Inflammatory macrophage treated with lipopolysaccharide for 4 hours (primary cell): ENCODE measurements at places on chromosomes 3 and 15.

GRCh38 chr3:119035014-119035346 is 334 bp upstream of the IGSF11 start:
- DNase-seq, result no peak

DNA sequence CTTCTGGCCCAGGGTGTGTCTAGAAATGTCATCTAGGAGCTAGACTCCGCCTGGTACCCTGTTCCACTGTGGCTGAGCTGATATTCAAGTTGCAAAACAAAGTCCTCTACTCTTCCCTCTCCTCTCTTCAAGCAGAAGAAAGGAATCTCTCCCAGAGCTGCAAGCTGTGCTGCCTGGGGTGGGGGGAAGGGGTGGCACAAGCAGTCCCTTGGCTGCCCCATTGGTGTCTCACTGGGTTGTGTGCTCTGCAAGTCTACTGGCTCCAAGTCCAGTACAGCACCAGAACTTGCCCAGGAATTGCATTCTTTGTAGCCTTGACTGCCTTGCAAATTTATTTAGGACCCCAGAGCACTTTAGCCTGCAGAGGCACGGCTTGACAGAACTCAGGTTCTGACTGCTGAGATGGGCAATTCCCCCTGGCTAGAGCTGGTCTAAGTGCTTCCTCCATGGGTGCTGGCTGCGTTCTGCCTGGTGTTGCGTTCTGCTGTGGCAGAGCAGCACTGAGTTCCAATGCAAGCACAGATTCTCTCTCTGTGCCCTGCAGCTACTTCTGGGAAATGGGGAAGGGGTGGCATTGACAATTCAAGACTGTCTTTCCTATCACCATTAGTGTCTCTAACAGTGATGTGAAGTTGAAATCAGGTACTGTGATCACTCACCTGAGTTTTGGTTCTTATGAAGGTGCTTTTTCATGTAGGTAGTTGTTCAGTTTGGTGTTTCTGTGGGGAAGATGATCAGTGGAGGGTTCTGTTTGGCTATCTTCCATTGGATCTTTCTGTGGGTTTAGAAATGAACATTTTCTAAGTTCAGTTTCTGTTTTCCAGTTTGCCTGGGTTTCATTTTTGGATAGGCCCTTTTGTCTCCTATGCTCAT is 39.5 kb downstream of the OXSR1 start:
- no peak for DNase-seq

- DNase-seq, result no peak
Measured at GRCh38 chr3:141379250-141379966, 11.1 kb downstream of the ZBTB38 start.

DNA sequence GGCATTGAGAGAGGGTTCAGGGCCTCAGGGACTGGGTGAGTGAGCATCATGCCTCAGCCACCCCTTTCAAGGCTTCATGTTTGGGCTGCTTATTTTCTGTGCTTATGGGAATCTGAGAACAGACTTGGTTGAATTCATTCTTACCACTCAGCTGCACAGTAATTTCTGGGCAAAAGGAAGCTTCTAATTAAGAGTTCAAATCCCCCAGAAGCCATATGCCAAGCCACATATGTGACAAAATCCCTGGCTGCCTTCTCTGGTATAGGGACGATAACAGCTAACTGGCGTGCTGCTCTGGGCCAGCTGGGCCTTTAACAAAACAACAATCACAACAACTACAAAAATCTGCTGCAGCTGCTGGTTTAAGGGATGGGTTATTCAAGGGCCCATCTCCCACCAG is 181.0 kb upstream of the ANKRD28 start:
- DNase-seq, result no peak

DNA sequence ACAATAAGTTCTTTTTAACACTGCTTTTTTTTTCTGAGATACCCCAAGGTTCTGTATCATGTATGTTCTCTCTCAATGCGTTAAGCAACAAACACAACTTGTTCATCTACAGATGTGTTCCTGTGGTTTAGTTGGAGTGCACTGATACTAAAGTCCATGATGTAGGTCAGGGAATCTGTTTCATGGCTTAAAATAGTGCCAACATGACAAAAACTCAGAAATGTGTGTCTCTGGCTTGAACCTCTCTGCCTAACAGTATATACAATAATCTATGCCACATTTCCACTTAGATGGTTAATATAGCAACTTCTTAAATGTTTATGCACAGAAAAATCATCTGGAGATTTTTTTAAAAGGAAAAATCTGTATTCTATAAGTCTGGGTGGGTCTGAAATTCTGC is 51.1 kb downstream of the TM4SF18 start:
- DNase-seq, result no peak

- DNase-seq, result no peak
Measured at GRCh38 chr15:79898369-79898768, 1.6 kb upstream of the MTHFS start.

DNA sequence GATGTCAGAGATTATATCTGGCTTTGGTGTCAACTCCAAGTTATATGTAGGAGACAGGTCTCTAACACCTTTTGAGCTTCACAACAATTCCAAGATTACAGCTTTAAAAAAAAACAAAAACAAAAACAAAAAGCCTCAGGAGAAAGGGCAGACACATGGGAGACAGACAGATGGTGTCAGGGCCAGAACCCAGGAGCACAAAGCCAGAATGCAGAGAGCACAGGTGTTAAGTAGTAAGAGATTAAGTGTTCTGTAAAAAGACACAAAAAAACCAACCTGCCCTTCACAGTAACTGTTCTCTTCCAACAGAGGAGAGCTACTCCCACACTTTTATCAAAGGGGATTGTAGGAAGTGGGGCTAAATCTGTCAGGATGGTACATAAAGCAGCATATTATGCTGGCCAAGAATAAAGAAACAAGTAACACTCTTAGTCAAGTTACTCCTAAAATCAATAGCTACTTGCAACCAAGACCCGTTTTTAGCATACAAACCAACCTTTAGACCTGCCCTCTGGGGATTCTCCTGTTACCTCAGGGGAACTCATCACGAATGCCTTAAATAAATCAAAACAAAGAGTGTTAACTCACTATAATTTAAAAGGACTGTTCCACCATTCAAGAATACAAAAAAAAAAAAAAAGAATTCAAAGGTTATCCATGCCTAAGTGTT is 5.9 kb downstream of the CPEB1 start:
- DNase-seq, result no peak

DNA sequence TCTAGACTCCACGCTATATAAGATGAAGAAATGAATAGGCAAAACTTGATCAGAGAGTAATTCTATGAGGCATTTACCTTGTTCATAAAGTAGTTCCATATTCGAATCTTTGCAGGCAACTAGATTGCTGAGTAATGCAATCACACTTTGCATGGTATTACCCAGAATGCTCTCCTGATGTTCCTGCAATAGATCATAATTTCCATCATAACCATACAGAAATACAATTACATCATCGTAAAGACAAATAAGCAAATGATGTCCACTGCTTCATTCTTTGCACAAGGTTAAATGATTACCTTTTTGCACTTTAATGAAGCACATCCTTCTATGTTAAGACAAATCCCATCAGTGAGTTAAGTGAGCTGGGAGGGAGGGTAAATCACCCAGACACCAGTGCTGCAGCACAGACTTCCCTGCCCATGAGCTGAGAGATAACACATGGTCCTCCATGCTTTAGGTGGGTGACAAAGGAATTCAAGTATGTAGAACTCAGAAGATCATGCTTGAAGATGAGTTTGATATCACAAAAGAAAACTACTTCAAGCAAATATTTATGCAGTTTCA is 366.7 kb downstream of the CTNNB1 start:
- DNase-seq, result no peak

DNA sequence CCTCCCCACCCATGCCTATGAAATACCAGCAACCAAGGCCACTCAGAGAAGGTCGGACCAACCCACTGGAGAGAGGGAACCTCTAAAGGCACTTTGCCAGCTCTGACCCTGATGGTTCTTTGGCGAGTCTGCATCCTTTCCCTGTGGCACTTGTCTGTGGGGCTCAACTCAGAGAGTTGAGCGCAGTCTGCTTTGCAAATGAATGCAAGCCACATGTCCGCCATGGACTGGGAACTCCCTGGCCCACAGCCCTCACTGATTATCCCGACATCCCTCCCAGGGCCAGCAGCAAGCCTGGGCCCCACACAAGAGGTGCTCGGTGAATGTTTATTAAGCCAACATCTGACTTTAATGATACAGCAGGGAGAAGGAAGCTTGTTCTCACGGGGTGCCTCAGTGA is 55.5 kb upstream of the HES1 start:
- DNase-seq, result no peak

DNA sequence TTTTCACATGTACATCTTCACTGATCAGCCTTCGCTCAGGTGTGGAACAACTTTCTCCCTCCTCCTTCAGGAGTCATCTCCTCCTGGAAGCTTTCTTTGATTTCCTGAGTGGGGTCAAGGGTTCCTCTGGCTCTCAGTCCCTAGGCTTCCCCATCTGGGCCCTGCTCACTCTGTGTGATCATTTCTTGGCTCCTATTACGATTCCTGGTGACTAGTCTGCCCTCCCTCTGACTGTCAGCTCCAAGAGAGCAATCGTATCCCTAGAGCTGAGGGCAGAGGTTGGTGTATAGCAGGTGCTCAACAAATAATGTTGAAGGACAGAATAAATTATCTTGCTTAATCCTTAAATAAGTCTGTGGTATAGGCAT is 15.3 kb upstream of the PRKCD start:
- DNase-seq, result no peak

GRCh38 chr3:67923796-67924195 is 269.4 kb upstream of the SUCLG2 start:
- DNase-seq, result peak; percentile 5

GRCh38 chr3:32257641-32258438 is 19.4 kb downstream of the CMTM8 start:
- no peak for DNase-seq

GRCh38 chr15:44545913-44546802 is 9.2 kb downstream of the EIF3J start:
- peak; percentile 77 for DNase-seq

GRCh38 chr3:134308350-134308891 is 57.8 kb upstream of the RYK start:
- peak; percentile 63 for DNase-seq

GRCh38 chr3:198030125-198030524 is 70.1 kb downstream of the LMLN start:
- peak; percentile 78 for DNase-seq

DNA sequence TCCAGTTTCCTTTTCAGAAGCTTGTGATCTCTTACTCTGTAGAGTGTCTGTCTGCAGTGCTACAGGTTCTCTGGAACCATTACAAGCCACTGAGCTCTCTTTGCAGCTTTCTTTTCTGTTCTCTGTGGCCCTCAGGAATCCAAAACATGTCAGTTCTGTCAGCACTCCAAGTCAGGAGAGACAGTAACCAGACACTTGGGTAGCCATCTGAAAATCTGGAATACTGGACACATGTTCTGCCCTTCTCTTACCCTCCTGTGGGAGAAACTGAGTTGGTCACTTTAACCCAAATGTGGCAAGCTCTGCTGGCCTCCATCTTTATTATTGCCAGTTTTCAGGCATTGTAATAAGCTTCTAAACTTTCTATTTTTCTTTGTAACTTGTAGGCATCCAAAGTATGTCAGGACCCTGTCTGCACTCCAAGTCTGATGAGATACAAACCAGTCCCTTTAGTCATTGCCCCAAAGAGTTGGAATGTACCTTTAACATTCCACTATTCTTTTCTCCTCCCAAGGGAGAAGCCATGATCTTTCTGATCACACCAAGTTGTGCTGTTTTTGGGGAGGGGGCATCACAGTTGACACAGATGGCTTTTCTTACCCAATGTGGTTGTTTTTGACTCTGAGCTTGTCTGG is 183.7 kb downstream of the DPH6 start:
- no peak for DNase-seq

DNA sequence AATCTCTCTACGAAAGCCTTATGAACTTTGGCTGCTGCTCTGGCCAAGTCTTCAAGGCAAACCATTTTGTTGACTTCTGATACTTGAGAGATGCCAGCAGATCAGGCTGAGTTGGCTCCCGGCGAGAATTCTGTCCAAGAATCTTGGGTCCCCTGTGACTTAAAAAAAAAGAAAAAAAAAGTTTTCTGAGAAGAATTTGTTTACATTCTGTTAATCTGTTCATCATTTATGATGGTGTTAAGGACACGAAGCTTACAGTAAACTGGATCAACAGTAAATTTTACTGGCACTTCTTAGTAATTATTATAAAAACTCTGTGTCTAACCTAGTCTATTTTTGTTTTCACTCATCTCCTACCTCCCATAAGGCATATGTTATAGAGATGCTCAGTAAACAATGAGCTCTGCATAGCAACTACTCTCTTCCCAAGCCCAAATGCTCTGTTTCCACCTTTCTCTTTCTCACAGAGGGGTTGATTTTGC is 320.9 kb upstream of the RASGRP1 start:
- no peak for DNase-seq

DNA sequence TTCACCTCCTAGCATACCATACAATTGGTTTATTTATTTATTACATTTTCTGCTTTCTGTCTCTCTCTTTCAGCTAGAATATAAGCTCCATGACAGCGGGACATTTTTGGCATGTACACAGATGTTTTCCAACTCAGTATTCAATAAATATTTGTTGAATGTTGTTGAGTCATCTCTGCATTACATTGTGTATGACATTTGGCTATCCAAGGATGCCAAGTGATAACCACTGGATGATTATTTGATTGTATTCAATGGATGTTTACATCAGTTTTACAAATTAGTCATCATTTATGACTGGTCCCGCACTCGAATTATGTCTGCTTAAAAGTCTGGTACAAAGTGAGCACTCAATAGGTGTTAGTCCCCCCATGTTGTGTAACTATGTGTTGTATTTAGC is 49.5 kb upstream of the STXBP5L start:
- DNase-seq, result no peak

- DNase-seq, result no peak
Measured at GRCh38 chr3:49868862-49869466, 742 bp downstream of the CAMKV start.
